Activated T-helper 2 cell treated with anti-CD3 and anti-CD28 coated beads, Interferon-gamma antibody, Interleukin-2, Interleukin-4, amounts not matched to agents 10 μg/mL and 5 μg/mL and 100 μg/mL, durations not matched to agents 14 hours and 24 hours and 36 hours (primary cell): ENCODE measurements at places on chromosomes 3 and 15. TPM values are rescaled to one million over a fixed set of nuclear protein-coding genes. Genes with fewer than 3 reads are reported as not detected.
A peak's percentile ranks its signal among the peaks of the same experiment; 100 is the strongest.

Gene WDR93
- not detected in 2 replicates for total RNA-seq

Gene SLC28A1
- total RNA-seq: not detected in 2 replicates

Gene VGLL4
- 66.6 and 69.8 TPM in 2 replicates for total RNA-seq

Gene DALRD3
- total RNA-seq: 30.4 and 30.5 TPM in 2 replicates

Gene CLDN11
- 0.18 TPM in 1 of 2 replicates, not detected in the other for total RNA-seq

Gene GCNT3
- total RNA-seq: not detected in 2 replicates

Gene KLHL6
- 29.5 and 29.7 TPM in 2 replicates for total RNA-seq

Gene SPSB4
- total RNA-seq: not detected in 2 replicates

Gene AP3B2
- total RNA-seq: not detected in 2 replicates

Gene APEH
- total RNA-seq: 111 and 113 TPM in 2 replicates

Gene NMNAT3
- total RNA-seq: 0.43 and 1.3 TPM in 2 replicates

Gene CD96
- 64.2 and 67.9 TPM in 2 replicates for total RNA-seq

Gene BNC1
- not detected in 2 replicates for total RNA-seq

Gene UBAP1L
- total RNA-seq: 6.0 and 6.3 TPM in 2 replicates

Gene ARPP21
- total RNA-seq: 0.14 TPM in 1 of 2 replicates, not detected in the other

Gene TLR9
- 0.32 and 0.50 TPM in 2 replicates for total RNA-seq

Gene AHSG
- total RNA-seq: not detected in 2 replicates

Gene P2RY14
- 0.18 and 0.34 TPM in 2 replicates for total RNA-seq

Gene RHOA
- 425 and 428 TPM in 2 replicates for total RNA-seq

Gene RPL22L1
- 165 and 173 TPM in 2 replicates for total RNA-seq

Gene EID1
- total RNA-seq: 168 and 202 TPM in 2 replicates

Gene RARRES1
- 0.21 and 0.64 TPM in 2 replicates for total RNA-seq

DNA sequence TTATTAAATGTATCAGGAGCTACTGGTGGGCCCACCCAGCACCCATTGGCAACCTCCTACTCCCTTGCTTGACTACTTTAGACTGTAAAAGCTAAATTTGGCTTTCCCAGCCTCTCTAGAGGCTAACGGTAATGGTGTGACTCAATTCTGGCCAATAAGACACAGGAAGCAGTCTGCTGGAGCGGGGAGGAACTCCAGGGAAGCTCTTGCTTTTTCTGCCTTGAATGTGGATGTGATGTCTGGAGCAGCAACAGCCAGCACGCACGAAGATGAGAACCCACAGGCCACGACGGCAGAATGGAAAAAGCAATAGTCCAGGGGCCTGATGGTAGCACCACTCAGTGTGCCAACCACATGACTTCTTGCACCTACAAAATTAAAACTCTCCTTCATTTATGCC is 39.9 kb downstream of the RAB6B start:
- no peak overlapping the region for H3K27ac ChIP-seq
- H3K27me3 ChIP-seq: no peaks in the 10 kb centered on the region
- H3K4me3 ChIP-seq: no peak overlapping the region
- DNase-seq: no peak

- no peak overlapping the region for H3K4me3 ChIP-seq
- no peaks in the 10 kb centered on the region for H3K4me1 ChIP-seq
- no peaks in the 10 kb centered on the region for H3K27me3 ChIP-seq
- H3K36me3 ChIP-seq: no peaks in the 10 kb centered on the region
- H3K27ac ChIP-seq: no peak overlapping the region
- DNase-seq: no peak
Observed at GRCh38 chr3:10933470-10933804, 59.1 kb upstream of the SLC6A1 start.

DNA sequence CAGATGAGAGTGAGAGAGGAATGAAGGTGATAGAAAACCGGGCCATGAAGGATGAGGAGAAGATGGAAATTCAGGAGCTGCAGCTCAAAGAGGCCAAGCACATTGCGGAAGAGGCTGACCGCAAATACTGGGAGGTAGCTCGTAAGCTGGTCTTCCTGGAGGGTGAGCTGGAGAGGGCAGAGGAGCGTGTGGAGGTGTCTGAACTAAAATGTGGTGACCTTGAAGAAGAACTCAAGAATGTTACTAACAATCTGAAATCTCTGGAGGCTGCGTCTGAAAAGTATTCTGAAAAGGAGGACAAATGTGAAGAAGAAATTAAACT is 88.9 kb downstream of the EOMES start:
- H3K36me3 ChIP-seq: no peaks in the 10 kb centered on the region
- DNase-seq: no peak
- H3K4me1 ChIP-seq: peaks cover 38% of the 10 kb centered on the region

- peaks cover 26% of the 10 kb centered on the region for H3K36me3 ChIP-seq
- H3K4me1 ChIP-seq: no peaks in the 10 kb centered on the region
- H3K27me3 ChIP-seq: no peaks in the 10 kb centered on the region
Observed at GRCh38 chr3:188869628-188870027, 302.1 kb upstream of the TPRG1 start.

- H3K4me3 ChIP-seq: no peak overlapping the region
- H3K36me3 ChIP-seq: no peaks in the 10 kb centered on the region
- no peak overlapping the region for H3K27ac ChIP-seq
- peaks cover 1% of the 10 kb centered on the region for H3K27me3 ChIP-seq
- H3K4me1 ChIP-seq: no peaks in the 10 kb centered on the region
Observed at GRCh38 chr15:80386151-80386550, 18.0 kb upstream of the ARNT2 start.

GRCh38 chr3:70064194-70064779 is 64.8 kb downstream of the SAMMSON start:
- H3K27me3 ChIP-seq: no peaks in the 10 kb centered on the region
- no peaks in the 10 kb centered on the region for H3K4me1 ChIP-seq

DNA sequence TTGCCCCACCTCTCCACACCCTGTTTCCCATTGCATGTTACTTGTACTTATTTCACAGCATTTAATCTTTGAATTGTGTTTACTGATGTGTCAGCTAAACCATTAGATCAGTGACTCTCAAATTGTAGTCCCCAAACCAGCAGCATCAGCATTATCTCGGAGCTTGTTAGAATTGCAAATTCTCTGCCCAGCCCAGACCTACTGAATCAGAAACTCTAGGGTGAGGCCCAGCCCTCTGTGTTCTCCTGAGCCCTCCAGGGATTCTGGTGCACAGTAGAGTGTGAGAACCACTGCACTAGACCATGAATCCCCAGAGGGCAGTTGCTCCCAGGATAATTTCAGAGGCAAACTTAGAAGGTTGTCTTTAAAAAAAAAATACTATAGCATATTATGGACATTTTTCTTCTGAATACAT is 13.0 kb downstream of the PLD1 start:
- no peak overlapping the region for H3K4me3 ChIP-seq
- H3K27ac ChIP-seq: no peak overlapping the region
- H3K27me3 ChIP-seq: peaks cover under 1% of the 10 kb centered on the region
- H3K36me3 ChIP-seq: no peaks in the 10 kb centered on the region
- peaks cover 3% of the 10 kb centered on the region for H3K4me1 ChIP-seq

DNA sequence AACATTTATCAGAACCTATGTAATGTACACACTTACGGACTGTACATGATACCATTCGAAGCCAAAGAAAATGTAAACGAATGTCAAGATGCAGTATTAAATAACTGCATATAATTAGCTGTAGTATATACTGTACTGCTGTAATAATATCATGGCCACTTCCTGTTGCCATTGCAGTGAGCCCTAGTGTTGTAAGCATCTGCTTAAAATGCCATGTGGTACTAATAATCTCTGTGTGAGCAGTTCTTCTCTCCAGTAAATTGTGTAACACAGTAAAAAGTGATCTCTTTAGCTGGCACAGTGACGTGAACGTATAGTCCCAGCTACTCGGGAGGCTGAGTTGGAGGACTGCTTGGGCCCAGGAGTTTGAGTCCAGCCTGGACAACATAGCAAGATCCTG is 8.6 kb downstream of the SPG11 start:
- peaks cover 17% of the 10 kb centered on the region for H3K4me1 ChIP-seq
- no peak overlapping the region for H3K4me3 ChIP-seq
- no peak for DNase-seq

GRCh38 chr3:106401666-106402490 is 533.1 kb upstream of the CBLB start:
- no peaks in the 10 kb centered on the region for H3K36me3 ChIP-seq
- peaks cover 5% of the 10 kb centered on the region for H3K4me1 ChIP-seq
- no peak overlapping the region for H3K4me3 ChIP-seq
- DNase-seq: no peak

- DNase-seq: peak; percentile 48
- peak overlapping the region; percentile 92 for H3K27ac ChIP-seq
- H3K4me1 ChIP-seq: peaks cover 26% of the 10 kb centered on the region
- H3K4me3 ChIP-seq: peak overlapping the region; percentile 96
- peaks cover 25% of the 10 kb centered on the region for H3K36me3 ChIP-seq
Observed at GRCh38 chr3:31533169-31534064, 692 bp downstream of the STT3B start.

DNA sequence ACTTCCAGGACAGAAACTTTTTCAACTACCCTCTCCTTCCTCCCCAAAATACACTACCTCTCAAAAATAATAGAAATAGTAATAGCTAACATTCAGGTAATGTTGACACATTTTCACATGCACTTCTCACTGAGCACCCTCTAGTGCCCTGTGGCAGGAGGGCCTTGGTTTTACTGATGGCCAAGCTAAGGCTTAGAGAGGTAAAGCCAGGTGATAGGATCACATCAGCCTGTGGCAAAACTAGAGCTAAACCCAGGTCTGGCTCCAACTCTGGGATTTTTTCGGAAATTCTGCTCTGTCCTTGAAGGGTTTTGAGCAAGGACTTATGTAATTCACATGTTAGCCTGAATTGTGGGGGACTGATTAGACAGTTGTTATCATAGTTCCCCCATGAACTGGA is 922 bp upstream of the TAMM41 start:
- H3K4me1 ChIP-seq: peaks cover 20% of the 10 kb centered on the region
- peaks cover 19% of the 10 kb centered on the region for H3K36me3 ChIP-seq
- peaks cover 11% of the 10 kb centered on the region for H3K27me3 ChIP-seq
- no peak overlapping the region for H3K27ac ChIP-seq

GRCh38 chr3:23395115-23395514 is 192.0 kb downstream of the UBE2E2 start:
- no peak overlapping the region for H3K27ac ChIP-seq
- no peak overlapping the region for H3K4me3 ChIP-seq
- peaks cover 2% of the 10 kb centered on the region for H3K4me1 ChIP-seq
- no peaks in the 10 kb centered on the region for H3K27me3 ChIP-seq

- no peak overlapping the region for H3K4me3 ChIP-seq
- no peaks in the 10 kb centered on the region for H3K27me3 ChIP-seq
- H3K27ac ChIP-seq: no peak overlapping the region
- H3K36me3 ChIP-seq: no peaks in the 10 kb centered on the region
- no peak for DNase-seq
Observed at GRCh38 chr15:79071901-79072300, 18.7 kb downstream of the RASGRF1 start.

DNA sequence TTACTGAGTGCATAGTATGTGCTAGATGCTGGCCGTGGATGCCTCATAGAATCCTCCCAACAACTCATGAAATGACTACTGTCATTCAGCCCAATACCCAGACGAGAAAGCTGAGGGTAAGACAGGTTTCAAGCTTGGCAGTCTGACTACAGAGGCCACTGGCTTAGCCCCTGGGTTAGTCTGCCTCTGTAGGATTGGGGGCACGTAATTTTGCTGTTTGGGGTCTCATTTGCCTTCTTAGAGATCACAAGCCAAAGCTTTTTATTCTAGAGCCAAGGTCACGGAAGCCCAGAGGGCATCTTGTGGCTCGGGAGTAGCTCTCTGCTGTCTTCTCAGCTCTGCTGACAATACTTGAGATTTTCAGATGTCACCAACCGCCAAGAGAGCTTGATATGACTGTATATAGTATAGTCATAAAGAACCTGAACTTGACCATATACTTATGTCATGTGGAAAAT is 1.0 kb upstream of the CCR5 start:
- peaks cover 57% of the 10 kb centered on the region for H3K27me3 ChIP-seq
- H3K4me3 ChIP-seq: peak overlapping the region; percentile 38
- DNase-seq: peak; percentile 48
- H3K36me3 ChIP-seq: no peaks in the 10 kb centered on the region
- H3K4me1 ChIP-seq: peaks cover 51% of the 10 kb centered on the region

GRCh38 chr3:147008886-147009285 is 397.5 kb downstream of the ZIC4 start:
- no peak for DNase-seq
- H3K27me3 ChIP-seq: no peaks in the 10 kb centered on the region
- H3K4me3 ChIP-seq: no peak overlapping the region
- H3K27ac ChIP-seq: no peak overlapping the region
- no peaks in the 10 kb centered on the region for H3K4me1 ChIP-seq

DNA sequence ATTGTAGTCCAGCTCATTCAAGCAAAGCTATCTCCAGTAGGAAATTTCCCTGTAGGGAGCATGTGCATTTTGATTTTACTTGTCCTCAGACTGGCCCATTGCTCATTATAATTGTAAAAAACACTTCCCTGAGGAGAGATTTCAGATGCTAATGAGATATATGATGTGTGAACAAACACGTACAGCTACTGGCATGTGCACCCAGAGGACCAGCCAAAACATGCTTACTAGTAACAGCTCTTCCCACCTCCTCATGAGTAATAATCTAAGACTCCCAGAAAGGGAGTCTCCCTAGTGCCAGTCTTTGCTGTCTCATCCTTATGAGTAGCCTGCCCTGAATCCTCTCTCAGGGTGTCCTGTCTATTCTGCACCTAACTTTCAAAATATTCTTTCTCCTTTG is 43.4 kb downstream of the FBXO22 start:
- peaks cover 2% of the 10 kb centered on the region for H3K4me1 ChIP-seq
- peaks cover 22% of the 10 kb centered on the region for H3K27me3 ChIP-seq
- H3K36me3 ChIP-seq: no peaks in the 10 kb centered on the region

DNA sequence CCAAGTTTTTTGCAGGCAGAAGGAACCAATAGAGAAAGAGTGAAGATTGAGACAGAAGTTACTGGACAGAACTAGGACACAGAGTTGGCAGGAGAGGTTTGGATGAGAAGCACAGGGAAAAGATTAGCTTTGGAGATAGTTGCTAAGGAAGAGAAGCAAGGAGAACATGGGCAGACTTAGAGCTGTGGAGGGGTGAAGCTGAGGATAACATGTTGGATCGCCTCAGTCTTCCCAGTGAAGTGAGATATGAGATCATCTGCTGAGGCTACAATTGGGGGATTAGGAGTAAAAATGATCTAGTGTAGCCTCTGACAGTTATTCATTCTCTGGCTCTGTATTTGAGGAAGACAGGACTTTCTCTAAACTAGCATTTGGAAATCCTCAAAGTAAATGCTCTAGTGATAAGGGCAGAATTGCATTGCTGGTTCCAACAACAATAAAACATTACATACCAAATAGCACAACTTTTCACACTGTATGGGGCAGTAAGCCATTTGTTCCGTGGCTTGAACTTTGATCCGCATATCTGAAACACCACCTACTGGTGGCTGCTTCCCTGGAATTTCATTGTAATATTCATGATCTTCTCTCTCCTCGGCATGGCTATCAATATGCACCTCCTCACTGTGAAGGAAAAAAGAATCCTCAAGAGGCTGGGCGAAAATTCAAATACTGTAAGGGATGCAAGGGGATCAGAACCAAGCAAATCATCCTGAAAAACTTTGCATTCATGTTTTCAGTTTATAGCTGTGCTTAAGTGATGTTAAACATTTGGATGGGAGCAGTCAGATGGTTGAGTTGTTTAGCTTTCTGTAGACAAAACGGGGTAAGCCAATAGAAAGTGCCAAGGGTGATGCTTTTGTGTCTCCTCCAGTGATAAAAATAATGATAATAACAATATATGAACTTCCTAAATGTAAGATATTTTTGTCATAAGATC is 22.2 kb upstream of the EID1 start:
- H3K27ac ChIP-seq: no peak overlapping the region
- no peak for DNase-seq
- H3K27me3 ChIP-seq: peaks cover 7% of the 10 kb centered on the region

GRCh38 chr3:43503067-43503728 is 118.6 kb downstream of the ANO10 start:
- H3K36me3 ChIP-seq: no peaks in the 10 kb centered on the region
- H3K27me3 ChIP-seq: peaks cover 17% of the 10 kb centered on the region
- no peak overlapping the region for H3K27ac ChIP-seq
- peaks cover 6% of the 10 kb centered on the region for H3K4me1 ChIP-seq
